ENCODE measurements at places on chromosomes 6 and 20. TPM values are rescaled to one million over a fixed set of nuclear protein-coding genes. Genes with fewer than 3 reads are reported as not detected.
A peak's percentile ranks its signal among the peaks of the same experiment; 100 is the strongest.

Gene CGA
- total RNA-seq, result not detected

Gene SNAP25
- 15.5 TPM for total RNA-seq

Gene IMPG1
- 0.15 TPM for total RNA-seq

Gene CLPSL1
- not detected for total RNA-seq

Gene LIN28B
- total RNA-seq, result not detected

Gene BTN1A1
- not detected for total RNA-seq

- DNase-seq, result no peak
Observed at GRCh38 chr6:46821458-46821881, 28.3 kb downstream of the MEP1A start.

DNA sequence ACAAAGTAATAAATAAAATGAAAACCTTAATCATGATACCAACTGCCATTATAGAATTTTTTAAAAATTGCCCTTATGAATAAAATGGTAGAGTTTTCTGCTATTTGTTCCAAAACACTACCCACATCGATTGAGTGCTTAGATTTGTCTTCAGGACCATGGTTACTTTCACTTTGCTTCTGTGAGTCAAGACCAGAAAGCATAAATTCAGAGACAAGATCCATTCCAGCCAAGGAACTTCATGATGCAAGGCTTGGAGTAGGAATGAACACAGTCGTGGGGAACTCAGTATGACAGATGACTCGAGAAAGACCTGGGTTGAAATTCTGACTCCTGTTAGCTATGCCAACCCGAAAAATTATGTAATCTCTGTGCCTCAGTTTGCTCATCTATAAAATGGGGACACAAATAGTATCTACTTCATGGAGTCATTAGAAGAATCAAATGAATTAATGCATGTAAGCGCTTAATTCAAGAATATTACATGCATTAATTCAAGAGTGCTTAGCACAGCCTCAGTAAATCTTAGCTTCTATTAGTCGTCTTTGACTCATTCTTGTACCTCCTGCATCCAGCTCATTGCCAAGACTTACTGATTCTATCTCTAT is 72.5 kb upstream of the MYLIP start:
- no peak for DNase-seq

- DNase-seq, result no peak
Observed at GRCh38 chr6:31713465-31713864, 1.7 kb upstream of the LY6G6D start.

GRCh38 chr20:59618131-59618530 is 13.8 kb downstream of the PHACTR3 start:
- peak; percentile 43 for DNase-seq

DNA sequence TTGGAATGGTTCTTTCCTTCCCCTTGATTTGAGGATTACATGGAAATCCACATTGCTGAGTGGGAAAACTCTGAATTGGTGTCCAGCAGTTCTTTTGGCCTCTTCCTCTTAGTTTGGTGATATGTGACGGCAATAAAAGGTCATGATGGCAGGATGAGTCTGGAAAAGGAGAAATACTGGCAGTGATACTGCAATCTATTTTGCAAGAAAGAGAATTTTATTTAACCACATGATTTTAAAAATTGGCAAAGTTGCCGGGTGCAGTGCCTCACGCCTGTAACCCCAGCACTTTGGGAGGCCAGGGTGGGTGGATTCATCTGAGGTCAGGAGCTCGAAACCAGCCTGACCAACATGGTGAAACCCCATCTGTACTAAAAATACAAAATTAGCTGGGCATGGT is 73.1 kb downstream of the ADTRP start:
- no peak for DNase-seq

- DNase-seq, result no peak
Observed at GRCh38 chr6:99602520-99603420, 3.9 kb upstream of the PRDM13 start.

DNA sequence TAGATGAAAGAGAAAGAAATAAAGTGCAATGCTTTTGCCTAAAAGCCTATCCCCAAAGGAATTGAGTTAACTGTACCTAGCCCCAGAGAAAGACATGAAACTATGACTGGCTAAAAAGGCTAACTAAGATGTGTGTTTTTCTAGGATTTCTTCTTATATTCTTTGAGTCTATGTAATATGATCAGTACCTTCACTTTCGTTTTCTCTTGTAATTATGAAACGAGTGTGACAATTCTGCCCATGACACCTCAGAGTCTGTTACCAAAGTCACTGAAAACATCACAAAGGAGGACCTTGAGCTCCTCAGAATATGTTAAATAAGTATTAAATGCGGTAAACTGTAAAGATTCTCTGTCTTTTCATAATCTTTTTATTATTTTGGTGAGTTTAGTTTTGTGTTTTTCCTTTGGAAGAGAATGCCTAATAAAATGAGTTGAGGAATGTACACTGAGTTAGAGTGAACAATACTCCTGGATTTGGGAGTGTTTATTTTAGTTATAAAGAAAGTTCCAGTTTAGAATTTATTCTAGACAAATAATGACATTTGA is 141.3 kb downstream of the FUT9 start:
- no peak for DNase-seq

- peak; percentile 90 for DNase-seq
Observed at GRCh38 chr6:52551483-52552277, 25.2 kb downstream of the TRAM2 start.
